ENCODE measurements at places on chromosomes 2 and 18.

- DNase-seq: no peak
Measured at GRCh38 chr2:187548656-187549055, 5.6 kb downstream of the TFPI start.

DNA sequence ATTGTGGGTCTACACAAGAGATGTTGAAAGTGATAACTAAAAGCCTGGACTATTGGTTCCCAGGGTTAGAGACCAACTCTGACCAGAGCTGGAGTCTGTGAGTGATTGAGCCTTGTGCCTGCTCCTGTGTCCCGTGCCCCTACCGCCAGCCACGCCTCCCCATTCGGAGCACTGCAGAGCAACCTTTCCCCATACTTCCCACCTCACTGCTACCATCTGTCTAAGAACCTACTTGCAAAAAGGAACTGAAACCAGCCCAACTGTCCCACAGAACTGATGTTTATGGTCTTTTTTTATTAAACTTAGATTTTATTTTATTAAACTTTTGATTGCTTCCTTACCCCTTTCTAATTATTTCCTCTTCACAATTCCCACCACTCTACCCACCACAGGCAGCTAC lies 300.3 kb upstream of the MGAT5 start:
- DNase-seq: no peak

DNA sequence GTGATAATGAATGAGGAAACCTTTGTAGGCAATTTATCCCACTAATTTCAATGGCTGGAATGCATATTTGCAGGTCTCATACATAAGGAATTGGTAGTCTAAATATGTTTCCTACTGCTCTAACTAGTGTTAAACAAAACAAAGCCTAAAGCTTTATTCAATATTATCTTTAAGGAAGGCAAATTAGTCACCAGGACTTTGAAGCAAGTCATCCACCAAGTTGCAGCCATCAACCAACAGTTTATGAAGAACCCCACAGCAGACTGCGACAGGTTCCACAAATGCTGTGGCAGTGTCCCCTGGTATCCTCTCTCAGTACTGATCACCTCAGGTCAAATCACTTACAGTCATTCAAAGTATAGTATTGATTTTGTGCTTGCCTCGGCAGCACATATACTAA lies 181.5 kb upstream of the ZFP36L2 start:
- no peak for DNase-seq

DNA sequence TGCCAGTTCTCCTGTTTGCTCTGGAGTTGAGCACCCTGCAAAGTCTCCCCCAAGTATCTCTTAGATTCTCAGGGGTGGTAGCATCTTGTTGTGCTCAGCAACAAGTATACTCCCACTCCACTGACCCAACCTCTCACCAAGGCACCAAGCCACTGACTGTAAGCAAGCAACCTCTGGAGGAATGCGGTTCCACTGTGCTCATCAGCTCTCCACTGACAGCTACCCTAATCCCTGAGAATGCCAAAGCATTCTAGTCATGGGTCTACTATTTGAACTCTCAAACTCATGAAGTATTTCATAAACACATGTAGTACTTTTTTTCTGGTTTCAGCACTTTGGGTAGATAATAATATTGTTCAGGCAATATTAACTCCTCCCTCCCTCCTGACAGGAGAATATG lies 170.0 kb downstream of the EPHA4 start:
- DNase-seq: no peak

GRCh38 chr18:49690312-49690711 lies 123.0 kb downstream of the ACAA2 start:
- DNase-seq: no peak

GRCh38 chr2:196266855-196267254 lies 95.5 kb upstream of the STK17B start:
- peak; percentile 92 for DNase-seq

DNA sequence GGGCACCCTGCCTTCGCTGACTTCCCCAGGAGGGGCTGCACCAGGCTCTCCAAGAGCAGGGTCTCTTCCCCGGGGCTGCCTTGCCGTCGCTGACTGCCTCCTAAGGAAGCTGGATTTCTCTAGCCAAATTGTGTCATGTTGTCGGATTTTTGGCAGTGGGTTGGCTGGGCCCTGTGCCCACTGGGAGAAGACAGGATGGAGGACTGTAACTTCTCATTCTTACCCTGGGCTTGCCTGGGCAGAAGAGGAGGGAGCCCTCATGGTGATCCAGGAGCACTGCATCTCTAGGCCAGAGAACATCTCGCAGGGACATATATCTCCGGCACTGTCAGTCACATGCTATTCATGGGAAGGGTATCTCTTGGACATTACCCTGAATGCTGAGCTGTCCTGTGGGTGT lies 6.3 kb downstream of the MYO7B start:
- DNase-seq: no peak

DNA sequence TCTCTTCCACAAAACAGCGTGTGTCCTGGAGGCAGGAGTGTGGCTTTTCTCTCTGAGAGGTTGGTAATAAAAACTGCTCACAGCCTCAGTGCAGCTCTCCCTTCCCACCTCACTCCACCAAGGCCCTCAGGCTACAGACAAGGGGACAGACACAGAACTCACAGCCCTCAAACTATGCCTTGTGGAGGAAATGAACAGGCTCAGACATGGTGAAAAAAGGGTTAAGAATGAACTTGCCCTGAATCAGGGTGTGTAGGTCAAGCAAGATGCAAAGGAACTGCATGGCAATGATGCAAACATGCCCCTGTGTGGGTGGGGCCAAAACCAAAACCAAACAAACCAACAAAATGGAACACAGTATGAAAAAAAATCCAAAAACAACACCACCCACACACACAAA lies 125.8 kb downstream of the GALNT14 start:
- DNase-seq: no peak

DNA sequence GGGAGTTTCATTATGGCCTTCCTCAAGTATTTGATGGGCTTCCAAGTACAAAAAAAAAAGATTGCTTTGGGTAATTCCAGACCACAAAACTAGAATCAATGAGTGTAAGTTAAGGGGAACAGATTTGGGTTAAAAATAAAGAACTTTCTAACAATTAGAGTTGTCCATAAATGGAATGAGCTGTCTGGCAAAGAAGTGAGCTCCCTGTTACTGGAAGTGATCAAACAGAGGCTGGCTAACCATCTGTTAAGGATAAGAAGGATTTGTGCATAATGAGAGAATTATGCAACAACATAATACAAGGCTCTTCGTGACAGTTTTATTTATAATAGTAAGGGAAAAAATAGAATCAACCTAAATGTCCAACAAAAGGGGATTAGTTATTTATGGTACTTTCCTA lies 44.6 kb upstream of the ACVR1 start:
- DNase-seq: no peak

- no peak for DNase-seq
Measured at GRCh38 chr2:151302879-151303278, 13.4 kb upstream of the NMI start.

DNA sequence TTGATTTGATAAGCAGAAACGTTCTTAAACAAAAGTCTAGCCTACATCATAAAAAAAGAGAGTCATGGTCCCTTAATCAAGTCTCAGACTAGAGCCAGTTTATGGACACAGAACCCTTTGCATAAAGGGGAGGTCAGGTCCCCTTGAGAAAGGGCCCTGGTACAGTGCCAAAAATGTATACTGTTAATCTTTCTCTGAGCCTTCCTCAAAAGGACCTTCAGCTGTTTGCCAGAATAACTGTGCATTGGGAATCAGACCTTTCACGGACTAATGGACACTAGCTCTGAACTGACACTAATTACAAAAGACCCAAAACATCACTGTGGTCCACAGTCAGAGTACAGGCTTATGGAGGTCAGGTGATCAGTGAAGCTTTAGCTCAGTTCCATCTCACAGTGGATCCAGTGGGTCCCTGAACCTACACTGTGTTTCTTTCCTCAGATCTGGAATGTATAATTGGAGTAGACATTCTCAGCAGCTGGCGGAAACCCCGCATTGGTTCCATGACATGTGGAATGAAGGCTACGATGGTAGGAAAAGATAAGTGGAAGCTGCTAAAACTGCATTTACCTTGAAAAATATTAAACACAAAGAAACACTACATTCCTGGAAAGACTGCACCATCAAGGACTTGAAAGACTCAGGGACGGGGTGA lies 151.4 kb downstream of the TMEFF2 start:
- DNase-seq: no peak
